ENCODE measurements at places on chromosomes 3 and 15. TPM values are rescaled to one million over a fixed set of nuclear protein-coding genes. Genes with fewer than 3 reads are reported as not detected.

- no peak for DNase-seq
These were observed 350.5 kb upstream of the COL8A1 start for GRCh38 chr3:99287876-99288275.

- peak; percentile 32 for DNase-seq
These were observed at the start of gene IGF2BP2 for GRCh38 chr3:185825006-185825638. IGF2BP2 (minus strand) TSS chr3:185825042; CDS start chr3:185824960, 82 bp downstream.

Gene HHATL
- total RNA-seq = not detected

DNA sequence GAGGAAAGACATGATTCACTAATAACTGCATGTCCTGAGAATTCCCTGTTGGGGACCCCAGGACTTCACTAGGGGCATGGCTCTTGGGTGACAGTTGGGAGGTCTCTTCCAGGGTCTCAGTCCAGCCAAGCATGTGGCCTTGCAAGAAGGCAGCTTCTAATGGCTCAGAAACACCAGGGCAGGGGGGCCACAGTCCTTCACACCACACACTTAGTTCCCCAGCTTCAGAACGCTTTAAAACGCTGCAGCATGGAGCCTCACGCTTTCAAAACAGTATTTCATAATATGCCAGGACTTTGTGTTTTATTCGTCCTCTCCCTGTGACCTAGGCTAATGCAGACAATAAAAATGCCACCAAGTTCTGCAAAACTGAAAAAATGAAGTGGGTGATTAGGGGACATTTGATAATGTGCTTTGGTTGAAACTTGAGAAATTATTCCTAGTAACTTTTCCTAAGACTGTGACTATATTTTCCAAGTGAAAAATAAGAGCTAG, 48.4 kb upstream of the LIMD1 start:
- no peak for DNase-seq

Gene FGD5
- total RNA-seq = 0.17 TPM

Gene IMPG2
- not detected for total RNA-seq

Gene LRRC2
- total RNA-seq = not detected

GRCh38 chr3:10678796-10679376, 137.1 kb upstream of the SLC6A11 start:
- DNase-seq = no peak

DNA sequence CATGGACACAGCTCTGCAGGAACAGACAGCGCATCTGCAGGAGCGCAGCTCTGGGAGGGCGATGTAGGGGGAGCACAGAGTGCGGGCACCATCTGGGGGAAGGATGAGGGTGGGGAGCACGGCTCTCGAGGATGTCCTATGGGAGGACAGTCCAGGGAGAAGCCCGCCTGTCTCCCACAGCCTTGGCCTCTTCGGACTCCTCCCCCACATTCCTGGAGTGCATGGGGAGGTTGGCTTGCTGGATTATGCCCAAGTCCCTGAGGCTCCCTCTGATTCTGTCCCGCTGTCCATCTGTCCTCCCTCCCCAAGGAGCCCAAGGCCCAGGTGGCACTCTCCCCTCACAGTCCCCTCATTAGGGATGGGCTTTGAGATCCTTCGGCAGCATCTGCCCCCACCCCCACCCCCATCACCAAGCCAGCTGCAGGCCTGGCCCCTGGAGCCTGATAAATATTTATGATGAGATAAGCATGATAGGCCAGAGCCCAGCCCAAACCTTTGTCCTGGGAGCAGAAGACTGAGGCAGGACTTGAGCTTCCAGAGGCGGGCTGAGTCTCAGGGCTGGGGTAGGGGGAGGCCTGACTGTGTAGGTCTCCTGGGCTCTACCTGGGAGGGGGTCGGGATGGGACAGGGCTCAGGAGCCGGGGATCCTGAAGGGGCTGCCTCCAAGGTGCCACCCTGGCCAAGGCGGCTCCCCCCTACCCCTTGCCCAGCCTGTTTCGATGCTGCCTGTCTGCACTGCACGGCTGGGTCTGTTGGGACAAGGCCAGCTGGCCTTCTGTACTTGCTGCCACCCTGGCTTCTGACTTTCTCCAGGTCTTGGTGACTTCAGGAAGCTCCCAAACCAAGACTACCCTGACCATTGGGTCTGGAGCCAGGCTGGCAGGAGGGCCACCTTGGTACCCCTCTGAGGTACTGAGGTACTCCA, 28.6 kb upstream of the SEMA3F start:
- DNase-seq = no peak

Gene BNC1
- total RNA-seq = not detected

DNA sequence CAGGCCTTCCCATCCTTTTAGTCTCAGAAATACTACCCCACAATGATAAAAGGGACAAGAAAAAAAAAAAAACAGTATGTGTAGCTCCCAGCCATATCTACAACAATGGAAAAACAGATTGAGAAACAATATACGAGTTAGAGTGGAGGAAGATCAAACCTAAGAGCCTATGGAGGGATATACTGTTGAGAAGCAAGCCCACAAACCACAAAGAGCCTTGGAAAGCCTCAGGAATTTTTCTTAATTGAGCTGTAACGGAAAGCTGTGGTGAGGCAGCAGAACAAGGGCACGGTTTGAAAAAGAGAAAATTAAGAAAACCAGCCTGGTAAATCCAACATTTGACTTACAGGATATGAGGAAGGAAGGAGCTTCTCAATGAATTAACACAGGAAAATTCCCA, 21.4 kb downstream of the KPNA1 start:
- no peak for DNase-seq

DNA sequence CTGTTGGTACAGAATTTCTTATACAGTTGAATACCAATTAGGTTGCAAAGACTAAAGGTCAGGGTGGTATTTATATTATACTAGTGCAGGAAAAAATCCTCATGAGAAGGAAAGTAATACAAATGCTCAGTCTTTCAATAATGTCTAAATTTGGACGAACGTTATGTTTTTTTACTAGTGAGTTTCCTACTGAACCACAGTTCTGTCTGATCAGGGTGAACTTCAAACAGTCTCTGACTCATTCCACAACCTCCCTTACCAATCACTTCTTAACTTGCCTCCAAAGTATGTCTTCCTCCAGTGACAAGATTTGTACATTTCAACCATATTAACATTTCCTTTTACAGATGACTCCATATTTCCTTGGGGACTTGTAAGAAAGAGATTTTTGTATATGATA, 3.4 kb downstream of the TMEM212 start:
- DNase-seq = no peak

GRCh38 chr3:53711387-53711786, 134.8 kb downstream of the CHDH start:
- no peak for DNase-seq

DNA sequence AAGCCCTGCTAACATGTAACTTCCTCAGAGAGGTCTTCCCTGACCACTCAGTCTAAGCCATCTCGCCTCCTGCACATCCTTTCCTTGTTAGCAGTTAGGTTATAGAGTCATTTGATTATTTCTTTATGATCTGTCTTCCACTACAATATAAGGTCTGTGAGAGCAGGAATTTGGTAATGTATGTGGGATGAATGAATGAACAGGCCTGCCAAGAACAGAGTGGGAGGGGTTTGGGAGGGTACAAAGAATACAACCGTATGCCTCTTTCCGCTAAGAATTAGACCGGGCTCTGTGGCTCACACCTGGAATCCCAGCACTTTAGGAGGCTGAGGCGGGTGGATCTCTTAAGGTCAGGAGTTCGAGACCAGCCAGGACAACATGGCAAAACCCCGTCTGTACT, 32.4 kb upstream of the MYO1E start:
- no peak for DNase-seq

- DNase-seq = no peak
These were observed 141.9 kb downstream of the PGPEP1L start for GRCh38 chr15:98865397-98866339.

DNA sequence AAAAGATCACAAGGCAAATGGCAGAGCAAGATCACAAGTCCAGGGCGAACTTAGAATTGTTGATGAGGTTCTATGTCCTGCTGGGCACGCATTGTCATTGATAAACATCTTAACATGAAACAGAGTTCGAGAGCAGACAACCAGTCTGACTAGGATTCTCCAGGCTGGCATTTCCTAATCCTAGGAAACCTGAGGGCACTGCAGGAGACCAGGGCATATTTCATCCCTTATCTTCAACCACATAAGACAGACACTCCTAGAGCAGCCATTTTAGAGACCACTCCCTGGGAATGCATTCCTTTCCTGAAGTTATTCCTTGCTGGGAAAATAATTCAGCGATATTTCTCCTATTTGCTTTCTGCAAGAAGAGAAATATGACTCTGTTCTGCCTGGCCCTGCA, 1199.9 kb downstream of the SI start:
- no peak for DNase-seq

Gene SRGAP3
- total RNA-seq = 0.27 TPM

GRCh38 chr15:100940767-100941379, 21.7 kb downstream of the LRRK1 start:
- DNase-seq = no peak

DNA sequence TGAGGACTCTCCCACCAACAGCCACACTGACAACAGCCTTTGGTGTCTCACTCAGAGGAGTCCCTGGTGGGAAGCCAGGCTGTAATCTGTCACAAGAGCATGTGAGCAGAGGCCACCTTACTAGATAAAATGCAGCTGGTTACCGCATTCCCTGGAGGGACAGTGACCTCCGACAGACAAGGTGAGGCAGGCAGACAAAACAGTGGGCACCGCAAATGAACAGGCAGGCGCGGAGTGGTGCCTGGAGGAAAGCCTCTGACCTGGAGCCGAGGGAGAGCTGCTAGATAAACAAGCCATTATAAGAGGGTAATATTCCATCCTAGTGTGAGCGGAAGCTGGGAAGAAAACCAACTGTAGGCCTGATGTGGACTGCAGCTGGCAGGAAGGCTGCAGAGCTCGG, 736.4 kb downstream of the FHIT start:
- no peak for DNase-seq

DNA sequence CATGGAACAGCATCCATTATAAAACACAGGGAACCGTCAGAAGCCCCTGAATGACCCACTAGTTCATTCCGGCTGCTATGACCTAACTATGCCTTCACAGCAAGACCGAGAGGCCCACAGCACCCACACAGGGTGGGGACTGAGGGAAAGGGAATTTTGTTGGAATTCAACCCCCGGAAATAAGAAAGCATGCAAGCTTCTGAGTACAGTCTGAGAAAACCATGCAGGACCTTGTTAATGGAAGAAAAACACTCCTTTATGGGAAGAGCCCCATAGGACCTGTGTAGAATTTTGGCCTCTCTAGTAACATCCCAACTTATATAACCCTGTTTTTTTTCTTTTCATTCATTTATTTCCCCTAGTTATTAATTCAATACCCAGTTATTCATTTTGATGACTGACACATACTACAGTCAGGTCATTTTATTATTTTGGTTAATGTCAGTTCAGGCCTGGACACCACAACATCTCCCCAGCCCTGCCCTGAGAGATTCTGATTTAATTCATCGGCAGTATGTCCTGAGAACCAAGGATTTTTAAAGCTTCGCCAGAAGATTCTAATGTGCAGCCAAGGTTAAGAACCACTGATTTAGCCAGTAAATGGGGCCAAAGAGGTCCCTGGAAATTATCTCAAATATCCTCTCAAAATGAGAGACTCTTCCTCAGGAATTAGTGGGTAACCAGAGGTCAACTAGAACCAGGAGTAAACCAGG, 231.6 kb upstream of the GOLGA6L4 start:
- no peak for DNase-seq

- no peak for DNase-seq
These were observed 23.1 kb downstream of the SLC24A5 start for GRCh38 chr15:48143856-48144255.

GRCh38 chr3:115348412-115348811, 201.3 kb upstream of the ZBTB20 start:
- no peak for DNase-seq

DNA sequence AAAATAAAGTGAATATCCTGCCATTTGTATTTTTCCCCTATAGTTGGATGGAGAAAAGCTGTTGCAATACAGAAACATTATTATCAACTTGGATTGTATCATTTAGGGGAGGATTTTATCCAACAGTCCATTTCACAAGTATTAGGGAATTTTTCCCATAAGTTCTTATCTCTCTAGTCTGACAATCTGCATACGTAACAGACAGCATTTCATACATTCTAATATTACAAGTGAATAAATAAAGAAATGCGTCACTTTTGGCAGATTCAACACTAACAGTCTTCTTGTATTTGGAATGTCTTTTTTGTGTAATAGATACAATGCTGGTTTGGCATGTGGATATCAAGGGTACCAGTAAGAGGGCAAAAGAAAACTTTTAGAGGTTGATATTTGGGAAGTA, 795.3 kb upstream of the ARRDC4 start:
- no peak for DNase-seq

DNA sequence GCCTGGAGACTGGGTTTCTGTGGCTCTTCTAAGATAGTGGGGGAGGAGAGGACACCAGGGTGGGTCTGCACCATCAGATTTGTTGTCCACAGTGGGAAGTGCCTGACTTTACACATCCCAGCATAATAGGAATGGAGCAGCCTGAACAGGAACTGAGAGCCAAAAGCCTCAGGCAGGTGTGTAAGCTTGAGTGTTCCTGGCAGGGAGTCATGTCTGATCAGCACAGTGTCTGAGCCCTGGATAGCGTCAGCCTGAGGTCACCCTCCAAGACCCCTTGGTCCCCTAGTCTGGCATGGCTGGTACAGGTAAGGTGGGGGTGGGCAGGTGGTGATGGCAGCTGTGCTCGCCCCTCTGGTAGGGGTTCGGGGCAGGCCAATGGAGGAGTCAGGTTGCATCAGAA, 20.2 kb downstream of the INSYN1 start:
- DNase-seq = no peak

Gene FRMD5
- total RNA-seq = not detected

- DNase-seq = no peak
These were observed 113.3 kb downstream of the PDCD6IP start for GRCh38 chr3:33911525-33912322.

Gene MLF1
- 6.6 TPM for total RNA-seq

Data from NCI-H460 (cell line).